HT-29 (cell line): ENCODE measurements at places on chromosomes 16 and 17.
A peak's percentile ranks its signal among the peaks of the same experiment; 100 is the strongest.

DNA sequence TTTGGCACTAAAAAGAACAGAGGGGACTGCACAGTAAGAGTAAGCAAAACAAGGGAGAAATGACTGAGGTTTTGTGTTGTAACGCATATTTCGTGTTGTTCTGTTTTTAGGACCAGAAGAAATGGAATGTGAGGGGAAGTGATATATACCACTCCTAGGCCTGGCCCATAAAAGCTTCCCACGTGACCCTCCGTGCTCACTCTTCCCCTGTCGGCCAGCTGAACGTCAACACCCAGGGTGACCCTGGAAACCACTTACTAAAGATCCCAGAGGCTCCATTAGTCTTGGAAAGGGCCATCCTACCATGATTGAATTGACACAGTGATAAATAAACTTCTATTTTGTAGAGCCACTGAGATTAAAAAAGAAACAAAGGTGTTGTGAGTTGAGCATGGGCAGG lies 79.8 kb downstream of the HELZ start:
- DNase-seq: no peak

DNA sequence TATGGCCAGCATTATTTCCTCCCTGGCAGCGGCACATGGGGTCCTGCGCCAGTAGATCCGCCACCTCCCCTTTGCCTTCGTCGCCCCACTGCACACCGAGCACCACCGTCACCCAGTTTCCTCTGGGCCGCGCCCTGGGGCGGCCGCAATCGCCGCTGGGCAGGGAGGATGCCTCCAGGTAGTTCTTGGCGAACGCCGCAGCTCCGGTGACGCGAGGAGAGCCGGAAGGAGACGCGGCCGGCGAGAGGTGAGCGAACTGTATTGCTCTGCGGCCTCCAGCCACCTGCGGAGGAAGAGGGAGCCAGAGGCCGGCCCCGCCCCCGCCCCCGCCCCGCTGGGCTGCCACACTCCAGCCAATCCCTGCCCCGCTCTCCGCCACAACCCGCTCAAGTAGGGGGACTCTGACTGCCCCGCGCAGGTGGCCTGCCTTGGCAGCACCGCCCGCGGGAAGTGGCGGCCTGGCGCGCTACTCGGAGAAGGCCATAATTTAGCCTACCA lies 11.8 kb upstream of the SLFN13 start:
- peak; percentile 65 for DNase-seq

GRCh38 chr17:77140878-77141767 lies at the start of gene SEC14L1:
Gene SEC14L1 (plus strand): TSS chr17:77140969. CDS start chr17:77143597, 2,628 bp downstream.
- peak; percentile 49 for DNase-seq

- no peak for DNase-seq
These were observed 92.2 kb downstream of the SOCS1 start for GRCh38 chr16:11163761-11164261.

DNA sequence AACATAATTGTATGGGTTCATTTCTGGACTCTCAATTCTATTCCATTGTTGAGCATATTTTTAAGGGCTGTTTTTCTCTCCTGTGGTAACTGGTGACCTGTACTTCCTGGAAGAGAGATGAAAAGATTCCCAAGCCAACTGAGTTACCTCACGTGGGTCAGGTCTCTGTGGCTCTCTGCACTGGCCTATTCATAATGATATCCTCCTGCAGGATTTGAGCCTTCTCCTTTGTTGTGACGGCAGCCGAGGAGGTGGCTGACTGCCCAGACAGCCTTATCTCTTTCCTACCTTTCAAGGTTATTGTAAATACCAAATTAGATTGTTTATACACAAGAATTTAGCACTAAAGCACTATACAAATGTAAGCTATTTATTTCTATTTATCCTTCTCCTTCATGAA lies 2.7 kb upstream of the ACE start:
- DNase-seq: no peak

GRCh38 chr16:81640681-81641070 lies 138.4 kb upstream of the PLCG2 start:
- DNase-seq: no peak

GRCh38 chr17:73588301-73588846 lies 55.9 kb downstream of the SDK2 start:
- no peak for DNase-seq
